ENCODE measurements at places on chromosomes 5 and 9.

DNA sequence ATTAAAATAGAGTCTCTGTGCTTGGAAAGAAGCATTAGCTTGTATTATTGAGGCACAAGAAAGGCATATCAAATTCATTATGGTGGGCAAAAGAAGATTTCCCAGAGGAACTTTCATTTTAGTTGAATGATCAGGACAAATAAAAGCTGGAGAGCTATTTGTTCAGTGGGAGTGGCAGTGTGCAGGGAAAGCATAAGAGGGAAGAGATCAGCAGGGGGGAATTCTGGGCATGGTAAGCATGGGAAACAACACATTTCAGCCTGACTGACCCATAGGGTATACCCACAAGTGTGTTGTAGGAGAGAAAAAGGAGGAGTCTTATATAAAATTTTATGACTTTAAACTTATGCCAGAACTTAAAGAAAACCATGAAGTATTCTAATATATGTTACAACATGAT lies 167.7 kb upstream of the RASA1 start:
- peaks cover 11% of the 10 kb centered on the region for H3K4me1 ChIP-seq
- H3K36me3 ChIP-seq: no peaks in the 10 kb centered on the region
- no peak for DNase-seq
- H3K27me3 ChIP-seq: no peaks in the 10 kb centered on the region

- no peak for DNase-seq
- no peaks in the 10 kb centered on the region for H3K36me3 ChIP-seq
- peaks cover 44% of the 10 kb centered on the region for H3K4me1 ChIP-seq
- no peak overlapping the region for H3K27ac ChIP-seq
- no peak overlapping the region for H3K4me3 ChIP-seq
Measured at GRCh38 chr5:38808666-38809343, 37.0 kb upstream of the OSMR start.

- H3K36me3 ChIP-seq: no peaks in the 10 kb centered on the region
- no peak overlapping the region for H3K27ac ChIP-seq
- no peak overlapping the region for H3K4me3 ChIP-seq
Measured at GRCh38 chr9:134732392-134733110, 90.9 kb downstream of the COL5A1 start.

- no peak overlapping the region for H3K27ac ChIP-seq
- H3K4me3 ChIP-seq: no peak overlapping the region
- no peaks in the 10 kb centered on the region for H3K27me3 ChIP-seq
- peaks cover 28% of the 10 kb centered on the region for H3K4me1 ChIP-seq
Measured at GRCh38 chr5:14778792-14779070, 92.8 kb downstream of the ANKH start.

DNA sequence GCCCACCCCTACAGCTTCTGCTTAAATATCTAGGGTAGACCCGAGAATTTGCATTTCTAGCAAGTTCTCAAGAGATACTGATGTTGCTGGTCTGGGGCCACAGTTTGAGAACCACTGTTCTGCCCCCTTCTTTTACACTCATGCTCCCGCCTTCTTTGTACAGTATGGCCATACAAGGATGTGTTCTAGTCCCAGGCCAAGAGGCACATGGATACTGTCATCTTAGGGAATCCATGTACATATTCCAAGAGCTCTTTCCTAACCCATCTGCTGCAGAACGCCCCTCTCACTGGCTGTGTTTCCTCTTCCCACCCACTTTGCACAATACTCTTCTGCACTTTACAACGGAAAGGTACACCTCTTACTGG lies 44.4 kb downstream of the FGF18 start:
- H3K36me3 ChIP-seq: no peaks in the 10 kb centered on the region
- H3K27ac ChIP-seq: no peak overlapping the region
- DNase-seq: no peak
- H3K4me1 ChIP-seq: no peaks in the 10 kb centered on the region

Measured in HCT116 (cell line).